ENCODE measurements at places on chromosomes 5 and 9. TPM values are rescaled to one million over a fixed set of nuclear protein-coding genes. Genes with fewer than 3 reads are reported as not detected.

Gene TAS2R1
- total RNA-seq = not detected

Gene GZMA
- total RNA-seq = not detected

Gene SAXO1
- 0.20 TPM for total RNA-seq

Gene IL13
- not detected for total RNA-seq

Gene PTPN3
- total RNA-seq = 8.5 TPM

Gene AGPAT2
- total RNA-seq = 42.3 TPM

Gene IL11RA
- 84.7 TPM for total RNA-seq

All from cardiac ventricle fibroblast (primary cell).